Muscle of leg (tissue), 16 donors: ENCODE measurements at places on chromosomes 1 and 21.
A peak's percentile ranks its signal among the peaks of the same experiment; 100 is the strongest.

GRCh38 chr1:57307392-57308170 lies 116.3 kb downstream of the DAB1 start:
- DNase-seq: peak; percentile 3

- DNase-seq: no peak
These were observed 19.6 kb upstream of the CLCA4 start for GRCh38 chr1:86527306-86527705.

GRCh38 chr1:215830226-215830810 lies 263.2 kb downstream of the KCTD3 start:
- peak; percentile 91 for DNase-seq

- DNase-seq: no peak
These were observed 3.5 kb downstream of the RO60 start for GRCh38 chr1:193062698-193063463.

DNA sequence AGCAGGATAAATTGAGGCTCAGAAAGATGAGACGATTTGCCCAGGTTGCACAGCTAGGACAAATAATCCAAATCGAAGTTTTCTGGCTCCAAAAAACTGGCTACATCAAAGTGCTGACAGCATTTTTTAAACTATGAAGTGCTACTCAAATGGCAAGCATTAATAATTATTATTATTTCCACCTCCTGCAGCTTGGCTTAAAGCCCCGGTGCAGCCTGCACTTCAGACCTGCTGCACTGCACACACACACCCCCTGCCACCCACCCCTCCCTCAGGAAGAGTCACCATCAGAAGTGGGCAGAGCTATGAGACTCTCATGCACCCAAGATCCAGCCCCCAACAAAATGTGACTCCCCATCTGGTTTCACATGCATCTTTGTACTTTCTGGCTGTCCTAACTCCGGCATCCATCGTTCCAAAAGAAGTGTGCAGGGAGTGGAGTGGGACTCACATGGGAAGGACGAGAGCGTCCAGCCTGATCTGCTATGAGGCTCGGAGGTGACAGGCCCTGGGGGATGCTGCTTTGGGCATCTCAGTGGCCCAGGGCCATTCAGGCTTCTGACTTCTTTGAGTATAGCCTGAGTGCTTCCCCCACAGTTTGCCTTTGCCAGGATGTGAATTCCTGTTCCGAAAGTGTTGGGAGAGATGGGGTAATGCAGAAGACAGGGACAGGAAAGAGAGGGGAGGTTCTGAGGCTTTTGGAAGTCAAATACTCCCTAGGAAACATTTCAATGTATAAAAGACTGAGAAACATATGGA lies 65.0 kb upstream of the FAM20B start:
- peak; percentile 87 for DNase-seq

GRCh38 chr1:79845936-79846335 lies 839.4 kb upstream of the ADGRL4 start:
- DNase-seq: no peak

GRCh38 chr1:175877939-175878737 lies 134.7 kb upstream of the TNR start:
- DNase-seq: no peak

DNA sequence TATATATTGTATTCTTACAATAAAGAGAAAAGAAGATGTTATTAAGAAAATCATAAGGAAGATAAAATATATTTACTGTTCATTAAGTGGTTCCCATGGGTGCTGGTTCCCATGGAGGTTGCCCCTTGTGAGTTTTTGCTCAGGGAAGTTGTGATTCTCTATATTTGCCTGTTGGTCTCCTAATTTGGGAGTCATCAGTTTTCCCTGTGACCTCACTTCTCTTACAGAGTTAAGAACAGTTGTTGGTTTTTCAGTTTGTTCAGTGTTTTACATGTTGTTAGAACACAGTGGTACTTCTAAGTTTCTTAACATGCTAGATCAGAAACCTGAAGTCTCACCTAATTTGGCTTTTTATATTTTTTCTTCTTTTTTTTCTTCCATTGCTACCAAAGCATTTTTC lies 109.2 kb downstream of the OSBPL9 start:
- no peak for DNase-seq

GRCh38 chr1:61093525-61094137 lies 11.3 kb downstream of the NFIA start:
- no peak for DNase-seq

DNA sequence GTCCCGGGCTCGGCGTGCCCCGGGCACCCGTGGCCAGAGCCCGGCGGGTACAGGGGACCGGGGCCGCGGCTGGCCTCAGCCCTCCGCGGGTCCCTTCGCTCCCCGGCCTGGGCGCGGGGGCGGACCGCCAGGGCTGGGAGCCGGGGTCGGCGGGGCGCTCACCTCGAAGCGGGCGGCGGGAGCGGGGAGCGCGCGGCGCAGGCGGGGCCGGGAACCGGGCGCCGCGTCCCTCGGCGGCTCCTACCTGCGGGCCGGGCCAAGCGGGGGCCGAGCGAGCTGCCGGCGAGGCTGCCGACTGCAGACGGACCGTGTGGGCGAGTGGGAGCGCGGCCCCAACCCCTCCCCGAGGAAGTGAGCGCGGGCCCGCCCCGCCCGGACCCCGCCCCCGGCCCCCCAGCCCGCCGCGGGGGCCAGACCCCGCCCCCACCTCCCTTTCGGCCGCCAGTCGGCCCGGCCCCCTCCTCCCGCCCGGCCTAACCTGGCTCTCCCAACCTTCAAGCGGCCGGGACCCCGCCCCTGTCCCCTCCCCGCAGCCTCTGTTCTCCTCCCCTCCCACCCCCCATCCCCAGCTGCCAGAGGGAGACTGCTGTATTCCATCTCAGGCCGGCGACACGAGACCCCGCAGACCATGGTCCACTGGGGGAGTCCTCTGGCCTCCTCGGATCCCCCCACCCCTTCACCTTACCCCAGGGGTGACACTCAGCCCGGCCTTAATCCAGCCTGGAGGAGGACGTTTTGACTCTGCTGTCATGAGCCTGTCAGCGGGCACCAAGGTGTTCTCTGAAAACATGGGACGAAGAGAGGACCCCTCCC lies at the start of gene FHL3:
Gene FHL3 (minus strand): TSS at position 320 of the 813 bp plus-strand sequence. CDS start 6,102 bp downstream, outside the sequence.
- peak; percentile 91 for DNase-seq

- DNase-seq: no peak
These were observed 10.3 kb downstream of the FHAD1 start for GRCh38 chr1:15257309-15257708.

- peak; percentile 78 for DNase-seq
These were observed 223.9 kb downstream of the PLPP3 start for GRCh38 chr1:56355422-56355821.

DNA sequence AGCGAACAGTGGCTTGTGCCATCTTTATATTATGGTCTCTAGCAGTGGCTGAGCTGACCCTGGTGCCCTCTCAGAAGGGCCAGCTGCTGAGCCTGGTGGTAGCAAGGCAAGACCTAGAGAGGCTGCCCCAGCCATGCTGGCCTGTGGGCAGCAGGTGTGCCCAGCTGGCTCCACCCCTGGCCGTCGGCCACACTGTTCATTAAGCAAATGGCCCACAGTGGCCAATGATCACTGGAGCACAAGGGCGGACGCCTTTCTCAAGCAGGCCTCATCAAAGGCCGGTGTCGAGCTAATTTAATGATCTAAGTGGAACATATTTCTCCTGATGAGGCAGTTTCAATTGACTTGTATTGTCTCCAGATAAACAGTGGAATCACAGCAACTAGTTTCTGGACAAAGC lies 89.4 kb downstream of the GRIK3 start:
- DNase-seq: no peak

- no peak for DNase-seq
These were observed 14.2 kb upstream of the TENT5B start for GRCh38 chr1:27026621-27027574.

GRCh38 chr1:216640100-216640499 lies 83.1 kb downstream of the ESRRG start:
- DNase-seq: no peak

DNA sequence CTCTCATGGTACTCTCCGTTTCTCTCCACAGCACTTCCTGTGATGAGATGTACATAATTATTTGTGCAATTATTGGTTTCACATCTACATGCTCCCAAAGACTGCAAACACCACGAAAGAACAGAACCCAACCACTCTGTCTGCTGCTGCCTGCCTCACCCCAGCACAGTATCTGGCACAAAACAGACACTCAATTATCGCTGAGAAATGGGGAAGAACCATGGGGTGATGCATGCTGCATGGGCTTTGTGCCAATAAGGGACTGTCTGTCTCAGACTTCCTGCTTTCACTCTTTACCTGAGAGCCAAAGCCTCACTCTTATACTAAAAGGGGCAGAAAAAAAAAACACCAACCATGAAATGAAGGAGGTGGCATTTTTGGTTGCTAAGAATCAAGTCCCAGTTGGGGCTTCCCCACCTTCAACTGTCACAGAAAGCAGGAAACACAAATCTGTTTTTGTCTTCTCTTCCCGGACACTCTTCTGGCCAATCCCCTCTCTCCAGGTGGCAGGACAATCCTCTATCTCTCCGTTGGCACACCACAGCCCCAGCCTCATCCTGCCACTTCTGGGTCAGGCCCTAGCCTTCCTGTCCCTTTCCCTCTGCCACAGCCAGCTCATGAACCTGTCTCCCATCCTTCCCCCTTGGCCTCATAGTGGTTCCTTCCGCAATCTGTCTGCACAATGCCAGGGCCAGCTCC lies 82.0 kb downstream of the TGFBR3 start:
- DNase-seq: no peak

DNA sequence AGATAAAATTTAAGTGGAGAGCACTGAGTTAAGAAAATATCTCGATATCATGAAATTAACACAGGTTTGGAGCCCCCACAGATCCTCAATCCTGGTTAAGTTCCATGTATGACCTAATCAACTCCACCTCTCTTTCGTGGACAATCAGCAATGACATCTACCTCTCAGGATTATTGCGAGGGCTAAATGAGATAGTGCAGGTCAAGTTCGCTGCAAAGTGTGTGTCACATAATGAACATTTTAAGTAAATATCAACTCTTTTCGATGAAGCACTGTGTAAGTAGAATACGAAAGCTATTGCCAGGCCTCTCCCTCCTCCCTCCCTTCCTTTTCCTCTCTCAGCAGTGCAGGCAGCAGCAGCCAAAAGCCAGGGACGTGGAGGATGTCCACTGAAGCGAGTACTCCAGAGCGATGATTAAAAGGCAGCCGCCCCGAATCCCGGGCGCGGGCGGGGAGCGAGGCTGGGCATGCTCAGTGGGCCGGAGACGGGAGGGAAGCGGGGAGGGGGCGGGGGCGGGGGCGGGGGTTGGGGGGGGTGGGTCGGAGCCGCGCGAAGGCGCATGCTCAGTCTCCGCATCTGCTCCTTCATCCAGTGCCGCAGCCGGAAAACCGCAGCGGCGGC lies at the start of gene CAMSAP2:
Gene CAMSAP2 (plus strand): TSS at position 567 of the 622 bp plus-strand sequence. CDS start 935 bp downstream, outside the sequence.
- peak; percentile 97 for DNase-seq

DNA sequence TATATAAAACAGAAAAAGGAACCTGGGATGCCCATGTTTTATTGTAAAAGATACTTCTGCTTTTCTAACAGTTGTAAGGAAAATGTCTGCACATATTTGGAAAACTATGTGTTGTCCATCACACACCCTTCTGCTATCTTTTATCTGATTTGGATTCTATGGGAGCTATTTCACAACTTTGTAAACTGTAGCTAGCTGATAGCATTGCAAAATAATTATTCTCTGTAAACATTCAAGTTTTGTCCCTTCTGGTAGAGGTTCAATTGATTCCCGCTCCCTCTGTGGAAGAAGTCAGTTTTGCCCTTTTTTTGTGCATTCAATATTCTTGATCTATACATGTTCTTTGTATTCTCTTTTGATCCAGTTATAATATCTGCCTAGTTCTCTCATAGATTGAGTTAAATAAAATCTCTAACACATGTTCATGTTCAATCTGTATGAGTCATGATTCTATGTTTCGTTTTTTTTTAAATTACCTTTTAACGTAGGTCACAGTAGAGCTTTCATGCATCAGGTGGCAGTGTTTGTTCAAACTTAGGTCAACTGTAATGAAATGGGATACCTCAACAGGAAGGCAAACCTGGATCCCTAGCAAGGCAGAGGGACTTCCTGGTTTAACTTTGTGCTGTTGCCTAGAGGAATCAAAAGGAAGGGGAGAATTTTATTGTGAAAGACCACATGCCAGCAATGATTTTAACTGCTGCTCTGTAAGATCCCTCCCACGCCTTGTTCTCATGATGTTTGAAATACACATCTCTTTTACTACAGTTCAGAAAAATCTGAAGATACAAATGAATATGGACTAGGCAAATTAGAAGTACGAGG lies 26.0 kb upstream of the BCL9 start:
- DNase-seq: peak; percentile 63

DNA sequence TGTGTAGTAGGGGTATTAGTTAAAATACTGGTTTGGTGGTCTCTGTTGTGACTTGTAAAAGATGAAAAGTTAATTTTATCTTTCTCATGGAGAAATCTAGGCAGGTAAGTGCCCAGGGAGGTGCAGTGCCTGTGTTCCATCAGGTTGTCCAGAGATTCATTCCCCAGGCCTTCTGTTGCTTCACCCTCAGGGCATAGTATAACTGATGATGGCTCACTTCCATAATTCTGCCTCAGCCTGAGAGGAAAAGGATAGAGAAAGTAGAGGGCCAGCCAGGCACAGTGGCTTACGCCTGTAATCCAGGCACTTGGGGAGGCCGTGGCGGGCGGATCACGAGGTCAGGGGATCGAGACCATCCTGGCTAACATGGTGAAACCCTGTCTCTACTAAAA lies 153.9 kb downstream of the FMN2 start:
- DNase-seq: no peak

- no peak for DNase-seq
These were observed 349.6 kb downstream of the LMO4 start for GRCh38 chr1:87678266-87678665.

DNA sequence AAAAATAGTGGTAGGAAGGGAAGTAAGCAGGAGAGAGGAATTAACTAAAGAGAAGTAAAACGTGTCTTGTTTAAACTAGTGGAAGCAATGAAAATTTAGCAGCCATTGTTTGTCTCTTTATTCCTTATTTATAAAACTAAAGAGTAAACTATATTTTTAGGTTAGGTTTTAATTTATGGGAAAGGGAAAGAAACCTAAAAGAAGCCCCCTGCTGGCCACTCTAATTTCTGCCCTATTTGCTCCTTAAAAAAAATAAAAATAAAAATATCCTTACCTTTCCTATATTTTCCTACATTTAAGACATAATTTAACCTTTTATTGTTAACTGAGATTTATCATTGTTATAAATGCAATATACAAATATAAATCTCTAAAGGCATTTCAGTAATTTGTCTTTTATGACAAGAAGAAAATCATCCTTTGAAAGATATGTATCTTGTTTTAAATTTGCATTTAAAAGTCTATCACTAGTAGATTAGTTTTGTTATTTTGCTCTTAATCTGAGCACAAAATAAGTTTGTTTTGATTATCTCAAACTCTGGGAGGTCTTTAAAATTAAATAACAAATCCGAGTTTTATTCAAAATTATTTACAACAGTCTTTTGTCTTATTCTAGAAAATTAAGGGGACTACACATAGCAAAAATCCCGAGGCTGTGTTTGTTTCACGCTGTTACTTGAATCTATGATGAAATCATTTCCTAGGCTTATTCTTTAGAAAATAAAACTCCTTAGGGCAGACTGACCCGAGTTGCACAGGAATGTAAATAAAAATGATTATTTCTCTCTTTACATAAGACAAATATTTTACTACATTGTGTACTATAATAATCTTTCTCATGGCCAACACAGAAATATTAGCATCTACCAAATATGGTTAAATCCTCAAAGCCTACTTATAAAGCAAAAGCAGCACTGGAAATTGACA lies 201.7 kb downstream of the NRIP1 start:
- DNase-seq: no peak
